ENCODE measurements at places on chromosomes 2 and 18. TPM values are rescaled to one million over a fixed set of nuclear protein-coding genes. Genes with fewer than 3 reads are reported as not detected.

- no peak for DNase-seq
Observed at GRCh38 chr2:153394686-153395085, 83.9 kb downstream of the RPRM start.

GRCh38 chr2:147663962-147664361 lies 180.9 kb upstream of the ACVR2A start:
- no peak for DNase-seq

GRCh38 chr18:36610258-36610657 lies 218.5 kb downstream of the TPGS2 start:
- no peak for DNase-seq

DNA sequence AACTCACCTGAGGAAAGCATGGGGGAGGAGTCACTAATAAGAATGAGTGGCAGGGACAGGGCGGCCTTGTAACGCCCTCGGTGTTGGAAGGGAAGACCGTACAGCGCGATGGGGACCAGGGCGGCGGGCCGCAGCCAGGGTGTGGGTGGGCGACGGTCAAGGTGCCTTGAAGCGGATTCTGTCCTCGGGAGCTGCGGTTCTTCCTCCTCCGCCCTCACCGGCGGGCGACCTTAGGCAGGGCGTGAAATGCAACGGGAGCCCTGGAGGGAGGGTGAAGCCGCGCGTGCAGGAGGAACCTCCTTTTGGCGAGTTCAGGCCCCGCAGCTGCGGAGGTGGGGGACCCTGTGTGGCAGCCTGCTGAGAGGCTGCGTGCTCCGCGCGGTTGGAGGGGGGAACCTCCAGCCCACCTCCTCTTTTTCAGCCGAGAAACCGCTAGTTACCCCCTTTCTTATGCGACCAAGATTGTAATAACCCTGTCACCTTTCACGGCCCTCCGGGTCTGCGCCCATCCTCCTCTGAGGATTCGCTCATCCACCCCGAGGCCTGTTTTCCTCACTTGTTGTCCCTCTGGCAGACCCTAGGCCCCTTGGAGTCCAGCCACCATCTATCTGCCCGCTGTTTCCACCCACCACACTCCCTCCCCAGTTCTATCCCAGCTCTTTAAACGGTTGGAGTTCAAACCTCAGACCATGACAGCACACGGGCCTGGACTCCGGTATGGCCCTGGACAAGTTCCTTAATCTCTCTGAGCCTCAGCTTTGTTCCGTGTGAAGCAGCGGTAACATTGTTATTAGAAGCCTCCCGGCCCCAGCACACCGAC lies 823 bp upstream of the RNU2-63P start:
- DNase-seq, result no peak

- DNase-seq, result no peak
Observed at GRCh38 chr2:227370791-227371312, 8.3 kb downstream of the TM4SF20 start.

DNA sequence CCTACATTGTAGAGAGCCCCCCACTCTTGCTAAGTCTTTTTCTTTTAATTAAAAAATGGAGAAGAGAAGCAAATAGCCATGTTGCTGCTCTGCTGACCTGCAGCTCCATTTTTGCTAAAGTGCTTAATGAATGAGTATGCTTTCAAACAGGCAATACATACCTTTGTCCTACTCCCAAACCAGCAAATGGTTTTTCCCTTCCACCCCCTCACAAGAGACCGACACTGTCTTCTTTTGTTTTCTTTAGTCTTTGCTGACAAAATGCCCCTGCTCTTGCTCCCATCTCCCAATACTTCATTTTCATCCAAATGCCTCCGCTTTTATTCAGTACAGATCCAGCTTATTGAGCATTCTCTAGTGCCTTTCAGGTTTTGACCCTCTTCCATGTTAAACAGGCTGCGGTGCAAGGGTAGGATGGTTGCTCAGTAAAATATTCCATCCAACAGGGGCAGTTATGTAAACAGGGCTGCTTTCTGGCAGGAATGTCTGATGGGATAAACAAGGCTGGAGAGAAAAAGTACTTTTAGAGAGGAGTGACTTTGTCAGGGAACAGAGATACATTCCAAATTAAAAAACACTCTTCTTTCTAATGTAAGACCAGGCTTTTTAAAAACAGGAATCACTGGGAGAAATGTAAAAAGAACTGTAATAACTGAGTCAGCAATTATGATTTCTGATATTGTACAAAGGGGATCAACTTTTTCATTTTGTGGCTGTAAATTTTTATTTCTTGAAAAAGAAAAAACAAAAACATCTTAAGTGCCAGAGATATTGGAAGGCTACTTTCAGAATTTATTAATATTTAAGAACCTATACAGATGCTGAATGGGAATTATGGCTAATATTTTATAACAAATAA lies 136.8 kb downstream of the MEP1B start:
- DNase-seq, result no peak

DNA sequence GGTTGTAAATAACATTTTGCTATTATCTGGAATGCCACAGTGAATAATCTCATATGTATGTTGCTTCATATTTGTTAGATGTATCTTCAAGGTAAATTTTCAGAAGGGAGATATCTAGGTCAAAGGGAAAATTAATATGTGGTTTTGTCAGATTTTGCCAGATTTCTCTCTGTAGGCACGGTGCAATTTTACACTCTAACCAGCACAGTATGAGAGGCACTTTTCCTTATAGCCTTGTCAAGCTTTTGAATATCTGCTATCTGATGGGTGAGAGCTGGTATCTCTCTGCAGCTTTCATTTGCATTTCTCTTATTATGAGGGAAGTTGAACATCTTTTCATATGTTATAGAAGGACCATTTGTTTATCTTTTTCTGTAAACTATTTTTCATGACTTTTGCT lies 175.7 kb upstream of the PGAP1 start:
- DNase-seq, result no peak

- no peak for DNase-seq
Observed at GRCh38 chr18:26460449-26461091, 87.8 kb downstream of the KCTD1 start.

DNA sequence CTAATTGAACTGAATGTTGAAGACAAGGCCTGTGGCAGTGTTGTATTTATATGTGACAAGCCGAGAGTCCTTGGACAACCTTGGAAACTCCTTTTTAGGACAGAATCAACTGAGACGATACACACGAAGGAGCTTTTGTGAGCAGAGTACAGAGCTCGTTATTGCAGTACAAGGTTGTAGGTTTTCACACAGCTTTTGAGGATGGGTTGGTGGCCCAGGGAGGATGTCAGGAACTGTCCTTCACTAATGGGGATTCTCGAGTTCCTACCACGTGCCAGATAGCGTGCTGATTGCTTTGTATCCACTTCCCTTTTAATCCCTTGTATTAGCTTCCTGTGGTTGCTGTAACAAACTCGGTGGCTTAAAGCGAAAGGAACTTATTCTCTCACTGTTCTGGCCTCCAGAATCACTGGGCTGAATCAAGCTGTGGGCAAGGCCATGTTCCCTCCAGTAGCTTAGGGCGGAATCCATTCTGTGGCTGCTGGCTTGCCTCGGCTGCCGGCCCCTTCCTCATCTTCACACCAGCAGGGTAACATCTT lies 20.2 kb downstream of the INPP4A start:
- no peak for DNase-seq

DNA sequence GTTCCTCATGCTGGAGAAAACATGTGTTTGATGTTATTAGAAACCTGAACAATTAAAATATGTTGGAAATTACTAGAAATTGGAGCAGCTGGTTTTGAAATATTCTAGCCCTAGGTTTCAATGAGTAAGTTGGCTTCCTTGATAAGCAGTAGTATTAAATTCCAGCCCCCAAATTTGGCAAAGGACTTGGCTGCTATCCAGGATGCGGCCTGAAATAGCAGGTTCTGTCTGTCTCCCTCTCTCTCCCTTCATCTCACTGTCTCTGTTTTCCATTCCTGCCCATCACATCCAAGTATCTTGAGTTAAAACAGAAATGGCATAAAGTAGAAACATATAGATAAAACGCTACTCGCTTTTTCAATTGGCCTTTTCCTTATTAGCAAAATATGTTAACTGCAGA lies 20.9 kb upstream of the GPR45 start:
- no peak for DNase-seq

DNA sequence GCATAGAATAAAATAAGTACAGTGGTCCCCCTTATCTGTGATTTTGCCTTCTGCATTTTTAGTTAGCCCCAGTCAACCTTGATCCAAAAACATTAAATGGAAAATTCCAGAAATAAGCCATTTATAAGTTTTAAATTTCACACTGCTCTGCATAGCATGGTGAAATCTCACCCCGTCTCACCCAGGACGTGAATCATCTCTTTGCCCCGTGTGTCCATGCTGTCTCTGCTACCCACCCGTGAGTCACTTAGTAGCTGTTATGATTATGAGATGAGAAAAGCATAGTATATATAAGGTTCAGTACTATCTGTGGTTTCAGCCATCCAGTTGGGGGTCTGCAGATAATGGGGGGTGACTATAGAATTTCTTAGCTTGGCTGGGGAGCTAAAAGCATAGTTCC lies 67.3 kb downstream of the RHBDD1 start:
- no peak for DNase-seq

DNA sequence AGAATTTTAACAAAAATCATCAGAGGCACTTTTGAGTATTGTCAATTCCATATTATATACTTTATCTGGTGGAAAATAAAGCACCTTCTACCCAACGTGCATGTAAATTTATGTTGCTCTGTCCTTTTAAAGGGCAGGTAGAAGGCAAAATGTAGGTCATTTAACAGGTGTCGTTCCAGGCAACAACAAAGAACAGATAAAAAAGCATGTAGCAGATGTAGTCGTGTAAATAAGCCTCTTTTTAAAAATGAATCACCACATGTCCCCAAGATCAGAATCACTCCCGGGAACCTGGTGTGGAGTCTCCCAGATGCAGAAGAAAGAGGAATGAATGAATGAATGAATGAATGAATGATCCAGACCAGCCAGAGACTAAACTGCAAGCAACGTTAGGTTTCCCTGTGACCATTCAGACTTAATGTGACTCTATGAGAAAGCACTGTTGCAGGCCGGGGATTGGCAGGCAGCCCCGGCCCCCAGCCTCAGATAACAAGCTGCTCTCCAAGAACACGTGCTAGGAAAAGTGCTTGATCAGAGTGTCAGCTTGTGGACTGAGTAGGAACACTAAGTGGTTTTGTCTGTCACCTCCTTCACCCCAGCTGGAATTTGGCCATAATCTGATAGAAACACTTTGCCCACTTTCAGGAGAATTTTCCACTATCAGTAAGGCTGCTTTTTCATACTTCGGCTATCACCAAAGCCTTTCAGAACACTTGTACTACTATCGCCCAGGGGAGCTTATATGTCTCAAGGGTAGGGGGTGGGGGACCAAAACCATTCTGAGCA lies 100.6 kb downstream of the CDK15 start:
- DNase-seq, result no peak

DNA sequence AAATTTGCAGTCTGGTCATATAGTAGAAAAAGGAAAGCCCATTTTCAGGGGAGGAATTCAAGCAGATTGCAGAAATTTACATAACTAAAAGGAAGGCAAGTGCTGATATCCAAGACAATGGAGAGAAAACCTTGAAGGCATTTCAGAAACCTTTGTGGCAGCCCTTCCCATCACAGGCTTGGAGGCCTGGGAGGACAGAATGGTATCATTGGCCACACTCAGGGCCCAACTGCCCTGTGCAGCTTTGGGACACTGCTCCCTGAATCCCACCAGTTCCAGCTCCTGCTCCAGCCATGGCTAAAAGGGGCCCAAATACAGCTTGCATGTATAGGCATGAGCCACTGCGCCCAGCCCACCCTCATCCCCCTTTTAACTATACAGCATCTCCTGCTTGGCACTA lies 81.1 kb upstream of the NYAP2 start:
- DNase-seq, result no peak

- DNase-seq, result no peak
Observed at GRCh38 chr2:234251326-234252271, 201.1 kb downstream of the SPP2 start.

GRCh38 chr2:8680822-8681760 lies 765 bp upstream of the ID2 start:
- DNase-seq, result peak; percentile 55

DNA sequence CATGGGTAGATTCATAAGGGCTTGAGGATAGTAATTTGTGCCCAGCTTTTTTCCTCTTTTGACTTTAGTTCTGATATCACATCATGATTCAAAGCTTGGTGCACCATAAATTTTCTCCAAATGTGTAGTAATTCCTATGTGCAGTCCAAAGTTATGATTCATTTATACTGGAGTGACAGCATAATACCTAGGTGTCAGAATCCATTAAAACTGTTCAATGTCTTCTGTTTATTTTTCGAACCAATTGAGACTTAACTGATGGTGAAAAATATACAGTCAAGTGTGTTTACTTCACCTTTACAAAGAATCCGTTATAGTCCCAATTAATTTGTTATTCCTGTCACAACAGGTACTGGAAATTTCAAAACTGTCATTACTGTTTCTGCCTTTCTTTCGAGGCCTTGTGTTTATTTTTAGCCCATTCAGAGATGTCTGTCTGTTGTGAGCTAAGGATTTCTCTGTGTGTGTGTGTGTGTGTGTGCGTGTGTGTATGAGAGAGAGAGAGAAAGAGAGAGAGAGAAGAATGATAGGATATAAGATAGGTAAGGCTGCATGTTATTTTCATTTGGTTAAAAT lies 389.7 kb upstream of the ATP5MC3 start:
- DNase-seq, result no peak

DNA sequence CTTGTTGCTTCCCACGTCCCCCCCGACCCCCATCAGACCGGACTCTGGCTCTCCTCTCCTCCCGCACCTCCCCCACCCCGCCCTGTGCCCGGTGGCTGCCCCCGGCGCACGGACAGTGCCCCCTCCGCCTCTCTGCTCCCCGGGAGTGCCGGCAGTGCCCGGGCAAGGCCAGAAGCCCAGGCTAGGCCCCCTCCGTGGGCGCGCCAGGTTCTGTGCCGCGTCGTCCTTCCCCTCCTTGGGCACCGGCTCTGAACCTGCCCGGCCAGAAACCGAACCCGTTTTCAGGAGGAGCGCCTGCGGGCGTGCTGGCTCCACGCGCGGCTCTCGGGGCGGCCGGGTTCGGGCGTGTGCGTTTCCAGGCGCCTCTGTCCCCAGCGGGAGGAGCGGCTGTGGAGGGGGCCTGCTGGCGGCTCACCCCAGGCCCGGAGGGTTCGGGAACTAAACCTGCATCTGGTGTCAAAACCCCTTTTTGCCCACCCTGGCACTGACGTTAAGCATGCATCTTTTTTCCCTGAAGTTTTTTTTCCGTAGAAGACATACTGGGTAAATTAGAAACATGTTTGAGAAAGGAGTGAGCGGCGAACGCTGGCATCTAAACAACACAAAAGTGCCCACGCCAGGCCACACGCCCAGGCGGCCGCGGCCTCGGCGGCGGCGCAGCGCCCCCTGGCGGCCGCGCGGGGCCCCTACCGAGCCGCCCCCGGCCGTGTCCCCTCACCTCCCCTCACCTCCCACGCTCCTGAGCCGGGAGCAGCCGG lies 123.9 kb upstream of the SLC1A4 start:
- peak; percentile 65 for DNase-seq

GRCh38 chr2:38665854-38666555 lies at the start of gene GALM:
GALM (plus strand) TSS chr2:38666114; CDS start chr2:38666162, 48 bp downstream.
- peak; percentile 47 for DNase-seq

The PLEKHH2 gene
- 63.5 TPM for total RNA-seq

The SP110 gene
- 18.2 TPM for total RNA-seq

The APOB gene
- 4.3 TPM for total RNA-seq

The COBLL1 gene
- 43.6 TPM for total RNA-seq

The AGFG1 gene
- total RNA-seq, result 145 TPM

The IL36G gene
- not detected for total RNA-seq

The MAPK4 gene
- total RNA-seq, result 1.9 TPM

The TNS1 gene
- total RNA-seq, result 577 TPM

The IL37 gene
- total RNA-seq, result not detected

The ARL5A gene
- 63.1 TPM for total RNA-seq

The LANCL1 gene
- total RNA-seq, result 43.7 TPM

Measured in breast epithelium (tissue), 4 donors.